ENCODE measurements at places on chromosomes 2 and 18.

- DNase-seq: no peak
These were observed 105.5 kb upstream of the SYT4 start for GRCh38 chr18:43382641-43383403.

DNA sequence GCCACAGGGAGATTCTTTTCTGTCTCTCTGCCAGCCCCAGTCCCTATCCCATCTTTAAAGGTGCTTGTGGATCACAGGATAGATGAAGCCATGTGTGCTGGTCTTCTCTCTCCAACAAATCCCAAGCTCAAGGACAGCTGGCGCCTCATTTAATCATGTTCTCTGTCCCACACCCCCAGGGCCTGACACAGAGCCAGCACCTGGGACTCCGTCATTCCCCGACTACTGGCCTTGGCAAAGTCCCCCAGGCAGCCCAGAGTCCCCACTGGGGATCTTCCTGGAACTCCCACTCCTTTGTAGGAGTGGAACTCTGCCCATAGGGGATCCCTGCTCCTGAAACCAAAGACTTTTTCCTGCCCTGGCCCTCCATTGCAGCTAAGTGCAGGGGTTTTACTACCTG lies 60.8 kb downstream of the MTHFD2 start:
- DNase-seq: no peak

DNA sequence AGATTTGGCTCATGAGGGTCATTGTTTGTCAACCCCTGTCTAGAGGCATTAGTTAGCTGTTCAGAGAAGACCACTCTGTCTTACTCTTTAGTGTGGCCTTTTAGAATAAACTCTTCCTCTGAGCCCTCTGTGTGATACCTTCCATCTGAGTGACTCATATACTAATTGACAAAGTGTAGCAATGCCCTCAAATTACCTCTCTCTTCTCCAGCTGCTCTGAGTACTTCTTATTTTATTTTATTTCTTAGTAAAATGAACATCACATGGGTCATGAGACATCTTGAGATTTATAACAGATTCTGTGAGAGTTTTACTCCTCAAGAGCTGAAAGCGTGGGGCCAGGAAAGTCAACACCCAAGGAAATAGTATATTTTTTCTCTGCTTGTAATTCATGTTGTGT lies 67.4 kb downstream of the KCTD18 start:
- no peak for DNase-seq

- DNase-seq: no peak
These were observed 282.7 kb downstream of the SRBD1 start for GRCh38 chr2:45328264-45328870.

GRCh38 chr2:121408641-121409040 lies 122.0 kb upstream of the RNU4ATAC start:
- DNase-seq: no peak

DNA sequence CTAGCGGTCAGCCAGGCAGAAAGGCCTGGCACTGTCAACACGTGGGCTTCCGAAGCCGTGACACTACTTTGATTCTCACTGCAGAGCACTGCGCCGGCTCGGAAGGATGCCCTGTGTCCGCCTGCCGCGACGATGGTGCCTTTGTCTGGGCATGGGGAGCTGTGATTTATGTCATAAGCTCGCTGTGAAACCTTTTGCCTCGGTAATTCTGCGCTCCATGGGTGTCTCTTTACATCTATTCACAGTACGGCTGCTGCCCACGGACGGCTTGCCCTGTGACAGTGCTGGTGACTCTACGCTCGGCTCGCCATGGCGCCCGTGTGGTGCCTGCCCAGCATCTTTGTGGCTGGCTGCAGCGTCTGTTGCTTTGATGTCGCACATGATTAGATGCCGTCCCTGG lies 43.1 kb upstream of the GBX2 start:
- DNase-seq: no peak

DNA sequence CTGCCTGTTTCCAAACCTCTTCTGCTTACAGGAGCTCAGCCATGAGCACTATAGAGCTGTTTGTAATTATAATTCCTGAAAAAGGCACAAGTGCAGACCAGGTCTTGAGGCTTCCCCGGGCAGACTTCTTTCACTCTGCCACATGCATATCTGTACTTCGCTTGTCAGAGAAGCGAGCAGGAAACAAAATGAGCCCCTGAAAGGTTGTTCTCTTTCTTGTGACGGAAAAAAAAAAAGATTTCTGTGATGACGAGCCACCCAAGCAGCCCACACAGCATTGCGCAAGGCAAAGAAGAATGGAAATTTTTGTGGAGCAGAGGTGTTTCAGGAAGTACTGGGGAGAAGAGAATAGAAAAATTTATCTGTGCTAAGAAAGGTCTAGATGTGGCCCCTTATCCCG lies 54.0 kb upstream of the LINC00305 start:
- DNase-seq: no peak

GRCh38 chr2:60000686-60001085 lies 552.8 kb downstream of the BCL11A start:
- no peak for DNase-seq

- no peak for DNase-seq
These were observed 64.4 kb downstream of the AOX1 start for GRCh38 chr2:200650195-200650594.

- DNase-seq: no peak
These were observed 22.4 kb downstream of the TWSG1 start for GRCh38 chr18:9356976-9357375.

DNA sequence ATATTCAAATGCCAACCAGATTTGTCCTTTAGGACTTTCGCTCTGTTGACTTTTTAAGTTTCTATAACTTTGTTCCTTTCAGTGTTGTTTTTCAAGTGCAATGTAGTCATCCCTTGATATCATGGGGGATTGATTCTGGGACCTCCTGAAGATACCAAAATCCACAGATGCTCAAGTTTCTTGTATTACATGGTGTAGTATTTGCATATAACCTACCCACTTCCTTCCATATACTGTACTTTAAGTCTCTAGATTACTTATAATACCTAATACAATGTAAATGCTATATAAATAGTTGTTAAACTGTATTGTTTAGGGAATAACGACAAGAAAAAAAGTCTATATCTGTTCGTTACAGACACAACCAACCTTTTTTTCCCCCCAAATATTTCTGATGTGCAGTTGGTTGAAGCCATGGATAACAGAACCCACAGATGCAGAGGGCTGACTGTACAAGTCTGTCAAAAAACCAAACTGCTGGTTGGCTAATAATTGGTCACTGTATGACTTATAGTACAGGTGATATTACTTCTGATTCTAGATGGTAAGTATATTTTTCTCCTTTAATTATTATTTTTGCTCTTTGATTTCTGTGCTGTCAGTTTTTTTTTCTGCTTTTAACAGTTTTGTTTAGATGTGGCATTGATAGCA lies 201.7 kb upstream of the STON1 start:
- no peak for DNase-seq

DNA sequence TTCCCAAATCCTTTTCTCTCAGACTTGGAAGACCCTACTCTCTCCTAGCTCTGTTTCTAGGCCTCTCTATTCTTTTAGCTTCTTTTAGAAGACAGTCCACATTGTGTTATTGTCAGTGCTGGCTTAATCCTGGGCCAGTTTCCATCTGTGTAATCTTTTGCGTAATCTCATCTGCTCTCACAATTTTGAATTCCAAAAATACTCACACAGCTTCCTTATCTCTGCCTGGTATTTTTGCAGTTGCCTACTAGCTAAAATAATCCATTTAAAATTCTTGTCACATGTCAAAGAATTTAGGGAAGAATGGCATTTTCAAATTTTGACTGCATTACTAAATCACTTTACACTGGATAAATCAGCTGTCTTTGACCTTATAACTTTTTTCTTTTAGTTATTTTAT lies 200.6 kb upstream of the MEX3C start:
- DNase-seq: no peak

GRCh38 chr2:180174580-180174979 lies 167.5 kb upstream of the CWC22 start:
- DNase-seq: no peak

- DNase-seq: no peak
These were observed 72.0 kb upstream of the RAB6C start for GRCh38 chr2:129907256-129907998.

GRCh38 chr2:30990671-30991070 lies 147.6 kb downstream of the GALNT14 start:
- no peak for DNase-seq

DNA sequence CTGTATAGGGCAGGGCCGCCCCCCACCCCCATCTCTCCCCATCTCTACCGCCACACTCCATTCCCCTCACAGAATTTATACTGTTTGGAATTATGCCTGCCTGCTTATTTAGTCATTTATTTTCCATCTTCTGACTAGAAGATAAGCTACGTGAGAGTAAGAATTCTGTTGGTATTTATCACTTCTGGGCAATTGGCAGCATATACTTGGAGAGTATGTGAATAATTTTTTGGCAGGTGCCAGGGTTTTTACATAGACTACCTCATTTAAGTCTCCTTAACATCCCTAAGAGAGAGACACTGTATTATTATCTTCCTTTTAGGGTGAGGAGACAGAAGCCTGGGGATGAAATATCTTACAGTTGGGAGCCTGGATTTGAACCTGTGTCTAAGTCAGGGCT lies 45.0 kb downstream of the SLC4A1AP start:
- DNase-seq: no peak

DNA sequence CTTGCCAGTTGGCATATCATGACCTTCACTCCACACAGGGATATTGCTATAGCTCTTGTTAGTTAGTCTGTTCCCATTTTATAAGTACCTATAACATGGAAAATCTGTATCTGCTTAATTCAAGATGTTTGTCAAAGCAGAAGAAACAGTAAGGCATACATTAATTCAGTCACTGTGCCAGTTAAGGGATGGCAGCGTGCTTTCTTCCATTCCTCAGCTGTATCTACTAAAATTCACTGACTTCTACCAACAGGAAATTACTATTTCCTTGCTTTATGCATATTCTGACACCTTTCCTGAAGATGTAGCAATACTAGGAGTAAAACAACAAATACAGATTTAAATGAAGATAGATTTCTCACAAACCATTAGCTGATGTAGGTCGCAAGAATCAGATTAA lies 59.9 kb downstream of the RNF152 start:
- DNase-seq: no peak

DNA sequence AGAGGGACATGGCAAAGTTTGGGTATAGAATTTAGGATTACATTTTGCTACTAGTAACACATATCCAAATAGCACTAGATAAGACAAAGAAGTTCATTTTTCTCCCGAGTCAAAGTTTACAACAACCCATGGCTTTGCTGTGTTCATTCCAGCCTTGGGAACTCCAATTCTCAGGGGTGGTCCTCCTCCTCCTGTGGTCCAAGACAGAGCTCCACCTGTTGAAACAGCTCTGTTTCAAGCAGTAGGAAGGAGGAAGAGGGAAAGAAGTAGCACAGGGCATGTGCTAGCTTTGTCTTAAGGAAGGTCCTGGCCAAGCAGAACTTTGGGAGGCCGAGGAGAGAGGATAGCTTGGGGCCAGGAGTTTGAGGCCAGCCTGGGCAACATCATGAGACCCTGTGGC lies 113.8 kb upstream of the SIX2 start:
- no peak for DNase-seq

- no peak for DNase-seq
These were observed 358.8 kb downstream of the CMPK2 start for GRCh38 chr2:6506859-6507258.

DNA sequence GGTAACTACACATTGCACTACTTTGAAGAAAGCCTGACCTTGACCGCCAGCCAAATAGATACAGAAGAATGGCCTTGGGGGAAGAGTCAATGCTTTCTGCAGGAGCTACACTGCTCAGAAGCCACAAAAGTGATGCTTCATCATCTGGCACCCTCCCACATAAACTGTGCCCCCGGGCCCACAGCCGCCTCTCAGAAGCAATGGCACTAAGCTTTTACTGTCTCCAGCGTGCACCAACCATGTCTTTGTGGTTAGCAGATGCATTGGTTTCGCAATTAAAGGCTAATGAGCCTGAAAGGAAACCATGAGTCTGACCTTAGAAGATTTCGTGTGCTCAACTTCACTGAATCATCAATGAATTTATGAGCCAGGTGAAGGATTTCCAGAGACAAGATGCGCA lies 209.4 kb upstream of the TRIB2 start:
- no peak for DNase-seq

GRCh38 chr2:9055471-9055870 lies 52.0 kb upstream of the MBOAT2 start:
- DNase-seq: no peak

GRCh38 chr2:98569915-98570314 lies 38.4 kb downstream of the COA5 start:
- DNase-seq: no peak

GRCh38 chr2:239876271-239876947 lies 148.7 kb downstream of the NDUFA10 start:
- DNase-seq: no peak

- DNase-seq: peak; percentile 81
These were observed 112.9 kb upstream of the ATP8B1 start for GRCh38 chr18:57915865-57916582.

GRCh38 chr18:80179857-80180558 lies 67.3 kb downstream of the PARD6G start:
- DNase-seq: peak; percentile 73

DNA sequence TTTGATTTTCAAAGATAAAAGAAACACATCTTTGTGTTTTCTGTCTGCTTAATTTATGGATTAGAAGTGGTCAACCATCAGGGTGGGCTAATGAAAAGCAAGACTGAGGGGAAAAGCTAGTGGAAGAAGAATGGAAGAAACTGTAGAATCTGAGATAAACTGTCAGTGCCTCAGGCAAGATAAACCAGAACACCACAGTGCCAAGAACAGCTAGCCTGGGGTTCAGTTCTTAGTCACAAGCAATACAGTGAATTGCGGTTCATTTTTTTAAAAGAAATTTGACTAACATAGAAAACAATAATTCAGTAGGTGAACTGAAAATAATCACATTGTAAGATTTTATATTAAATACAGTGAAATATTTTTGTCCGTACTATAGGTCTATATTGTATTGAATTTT lies 22.0 kb upstream of the LNPK start:
- DNase-seq: no peak

DNA sequence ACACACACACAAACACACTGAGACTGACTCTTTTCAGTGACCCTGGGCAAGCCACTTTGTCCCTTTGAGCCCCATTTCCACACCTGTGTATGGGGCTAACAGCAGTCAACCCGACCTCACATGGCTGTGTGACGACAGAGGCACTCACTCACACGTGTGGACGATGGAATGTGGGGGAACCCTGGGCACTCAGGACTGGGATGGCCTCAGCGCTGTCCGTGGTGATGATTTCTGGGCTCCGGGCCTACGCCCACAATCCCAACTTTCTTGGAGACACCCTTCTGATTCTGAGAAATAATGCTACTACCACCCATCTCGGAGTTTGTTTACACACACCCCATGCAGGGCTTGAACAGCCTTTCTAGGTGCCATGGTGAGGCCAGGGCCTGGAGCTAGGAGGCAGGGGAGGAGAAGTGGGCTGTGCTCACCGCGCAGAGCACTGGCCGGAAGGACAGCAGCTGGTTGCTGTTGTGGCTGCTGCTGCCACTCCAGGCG lies 1.5 kb downstream of the CRYBA2 start:
- DNase-seq: no peak

- DNase-seq: no peak
These were observed 136.4 kb upstream of the SLC1A4 start for GRCh38 chr2:64852771-64853241.

DNA sequence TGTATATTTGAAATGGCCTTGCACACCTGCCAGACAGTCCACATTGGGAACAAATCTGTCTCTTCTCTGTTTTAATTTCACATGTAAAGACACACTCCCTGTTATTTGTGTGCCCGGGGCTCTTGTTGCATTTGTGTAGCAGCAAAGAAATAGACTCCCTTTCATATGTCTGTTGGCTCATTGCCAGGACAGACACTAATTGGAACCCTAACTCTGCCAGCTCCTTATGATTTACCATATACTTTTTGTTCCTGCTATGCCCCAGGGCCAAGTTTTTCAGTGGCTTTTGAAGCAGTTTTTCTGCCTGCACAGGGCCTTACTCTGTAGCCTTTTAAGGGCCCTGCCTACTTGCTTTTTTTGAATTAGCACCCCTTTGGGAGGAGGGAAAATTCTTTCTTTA lies 396.9 kb downstream of the DLGAP1 start:
- no peak for DNase-seq
